ENCODE measurements at places on chromosomes 6 and 20. TPM values are rescaled to one million over a fixed set of nuclear protein-coding genes. Genes with fewer than 3 reads are reported as not detected.

- H3K4me3 ChIP-seq, result no peak overlapping the region
- H3K27me3 ChIP-seq, result no peaks in the 10 kb centered on the region
- H3K4me1 ChIP-seq, result no peaks in the 10 kb centered on the region
- no peak overlapping the region for H3K27ac ChIP-seq
- H3K36me3 ChIP-seq, result no peaks in the 10 kb centered on the region
Observed at GRCh38 chr6:116314218-116314617, 34.5 kb upstream of the TSPYL1 start.

DNA sequence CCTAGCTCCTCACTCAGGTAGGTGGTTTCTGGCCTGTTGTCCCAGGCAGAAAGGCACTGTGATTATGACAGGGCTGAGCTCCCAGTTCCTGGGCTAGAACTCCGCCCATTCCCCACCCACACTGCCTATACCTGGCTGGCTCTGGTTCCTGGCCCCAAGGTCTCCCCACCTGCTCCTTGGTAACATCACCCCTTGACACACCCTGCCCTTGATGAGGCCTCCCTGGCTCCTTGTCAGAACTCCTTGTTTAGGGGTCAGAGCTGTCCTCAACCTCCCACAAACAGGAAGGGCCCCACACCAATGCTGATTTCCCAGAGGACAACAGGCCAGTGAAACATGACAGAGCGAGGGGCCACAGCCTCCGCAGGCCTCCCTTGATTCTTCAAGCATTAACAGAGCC lies 15.5 kb upstream of the MYMX start:
- no peaks in the 10 kb centered on the region for H3K27me3 ChIP-seq
- no peaks in the 10 kb centered on the region for H3K36me3 ChIP-seq
- peak; percentile 89 for DNase-seq

GRCh38 chr6:131756039-131756438 lies 45.2 kb upstream of the CTAGE9 start:
- H3K27me3 ChIP-seq, result no peaks in the 10 kb centered on the region
- H3K27ac ChIP-seq, result no peak overlapping the region
- H3K36me3 ChIP-seq, result no peaks in the 10 kb centered on the region
- H3K4me1 ChIP-seq, result no peaks in the 10 kb centered on the region

DNA sequence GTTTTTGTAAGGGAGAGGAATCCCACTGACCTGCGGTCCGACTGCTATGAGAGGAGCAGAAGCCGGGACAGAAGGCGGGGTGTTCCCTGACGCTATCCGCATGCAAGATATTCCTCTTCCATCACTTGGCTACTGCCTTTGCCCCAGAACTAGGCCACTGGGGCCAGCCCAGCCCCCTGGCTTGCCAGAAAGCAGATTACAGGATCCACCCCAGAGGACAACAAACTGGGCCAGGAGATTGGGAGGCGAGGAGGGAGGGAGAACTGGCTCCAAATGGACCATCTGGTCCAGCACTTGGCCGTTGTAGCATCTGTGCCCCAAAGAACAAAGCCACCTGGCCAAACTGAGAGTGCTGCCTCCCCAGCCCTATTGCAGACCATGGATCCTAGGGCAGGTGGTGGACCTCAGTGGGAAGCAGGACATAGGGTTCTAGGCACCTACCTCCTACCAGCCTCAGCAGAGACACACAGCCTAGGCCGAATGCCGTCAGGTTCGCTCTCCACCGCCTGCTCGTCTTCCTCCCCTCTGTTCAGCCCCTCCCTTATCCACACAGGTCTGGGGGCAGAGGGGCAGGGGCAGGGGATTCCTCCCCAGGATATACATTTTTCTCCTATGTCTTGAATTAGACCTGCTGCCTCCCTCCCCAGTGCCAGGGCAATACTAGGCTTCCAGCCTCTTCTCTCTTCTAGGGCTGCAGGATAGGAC lies 4.0 kb downstream of the MDGA1 start:
- no peak for DNase-seq
- peaks cover 44% of the 10 kb centered on the region for H3K4me1 ChIP-seq
- H3K27ac ChIP-seq, result no peak overlapping the region
- H3K4me3 ChIP-seq, result no peak overlapping the region
- peaks cover 44% of the 10 kb centered on the region for H3K27me3 ChIP-seq

Gene APCDD1L
- not detected for polyA plus RNA-seq

Gene MTG2
- 28.2 TPM for polyA plus RNA-seq
